ENCODE measurements at places on chromosomes 5 and 9. TPM values are rescaled to one million over a fixed set of nuclear protein-coding genes. Genes with fewer than 3 reads are reported as not detected.

GRCh38 chr5:137179203-137179602, 319.9 kb downstream of the SPOCK1 start:
- no peaks in the 10 kb centered on the region for H3K36me3 ChIP-seq
- no peak for DNase-seq
- no peaks in the 10 kb centered on the region for H3K4me1 ChIP-seq

DNA sequence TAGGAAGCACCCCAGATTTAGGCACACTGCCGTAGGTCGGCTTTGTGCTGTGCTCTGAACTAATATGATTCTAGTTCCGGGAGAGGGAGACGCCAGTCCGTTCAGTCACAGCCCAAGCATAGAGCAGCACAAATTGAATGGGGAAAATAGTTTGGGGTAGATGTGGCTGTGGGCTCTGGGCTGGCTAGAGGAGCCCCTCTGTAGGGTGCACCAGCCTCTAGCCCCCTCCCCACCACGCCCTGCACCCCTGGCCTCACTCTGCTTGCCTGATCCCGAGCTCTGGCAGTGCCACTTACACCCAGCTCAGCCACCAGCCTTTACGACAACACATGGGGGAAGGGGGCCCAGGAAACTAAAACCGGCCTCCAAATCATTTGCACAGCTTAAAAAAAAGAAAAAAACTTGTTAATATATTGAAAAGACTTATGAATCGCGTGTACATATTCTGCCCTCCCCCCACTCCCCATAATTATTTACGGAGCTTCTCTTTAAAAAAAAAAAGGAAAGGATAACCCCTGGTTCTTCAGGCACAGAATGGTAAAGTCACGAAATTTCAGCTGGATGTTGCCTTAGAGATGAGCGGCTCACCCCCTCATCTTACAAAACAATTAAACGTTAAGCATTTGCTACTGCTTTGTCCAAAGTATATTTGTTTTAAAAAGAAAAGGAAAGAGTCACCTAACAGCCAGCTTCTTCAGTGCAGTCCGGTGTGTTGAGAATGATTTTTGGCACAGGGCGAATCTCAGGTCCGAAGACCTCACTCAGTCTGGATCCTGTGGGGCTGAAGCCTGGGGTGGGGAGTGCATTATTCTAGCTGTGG, 3.5 kb downstream of the LMX1B start:
- no peak for DNase-seq
- H3K27ac ChIP-seq, result no peak overlapping the region
- peaks cover 76% of the 10 kb centered on the region for H3K27me3 ChIP-seq
- no peak overlapping the region for H3K4me3 ChIP-seq
- no peaks in the 10 kb centered on the region for H3K36me3 ChIP-seq

DNA sequence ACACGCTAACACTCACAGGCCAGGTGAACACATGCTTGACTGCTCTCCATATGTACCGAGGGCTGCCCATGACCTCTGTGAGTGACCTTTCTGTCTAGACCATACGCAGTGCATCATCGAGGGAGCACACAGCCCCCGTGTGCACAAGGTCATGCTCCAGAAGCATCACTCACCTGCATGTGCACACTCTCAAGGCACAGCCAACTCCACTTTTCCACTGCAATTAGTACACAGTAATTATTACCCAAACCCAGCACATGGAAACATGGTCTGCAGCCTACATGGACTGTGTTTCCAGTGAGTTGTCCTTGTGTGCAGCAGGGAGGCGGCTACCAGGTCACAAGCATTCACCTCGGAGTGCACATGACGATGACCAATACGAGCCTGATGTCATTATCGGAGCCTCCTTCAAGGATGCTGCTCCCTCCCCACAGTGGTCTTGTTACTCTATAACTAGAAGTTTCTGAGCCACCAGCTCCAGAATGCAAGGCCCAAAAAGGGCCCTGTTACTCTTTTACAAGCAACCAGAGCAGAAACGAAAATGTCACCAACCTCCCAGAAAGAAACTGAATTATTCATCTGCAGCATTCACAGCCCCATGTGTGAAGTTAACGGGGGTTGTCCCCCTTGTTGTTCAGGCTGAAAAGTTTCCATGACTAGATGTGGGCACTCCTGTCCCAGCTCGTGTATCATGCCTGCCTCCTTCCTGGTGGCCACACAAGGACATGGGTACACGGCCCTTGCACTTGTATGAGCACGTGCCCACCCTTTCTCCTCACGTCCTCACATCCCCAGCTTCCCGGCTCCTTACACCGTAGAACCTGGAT, 31.2 kb downstream of the SEMA4D start:
- H3K4me1 ChIP-seq, result peaks cover 100% of the 10 kb centered on the region
- H3K4me3 ChIP-seq, result peak overlapping the region; percentile 92
- H3K27ac ChIP-seq, result peak overlapping the region; percentile 96
- no peaks in the 10 kb centered on the region for H3K27me3 ChIP-seq
- H3K36me3 ChIP-seq, result peaks cover 16% of the 10 kb centered on the region

GRCh38 chr9:18338042-18338441, 135.9 kb upstream of the ADAMTSL1 start:
- no peak for DNase-seq
- no peaks in the 10 kb centered on the region for H3K27me3 ChIP-seq
- H3K4me3 ChIP-seq, result no peak overlapping the region
- no peaks in the 10 kb centered on the region for H3K36me3 ChIP-seq
- no peak overlapping the region for H3K27ac ChIP-seq
- no peaks in the 10 kb centered on the region for H3K4me1 ChIP-seq

GRCh38 chr9:80143899-80144298, 572.1 kb downstream of the TLE4 start:
- no peaks in the 10 kb centered on the region for H3K27me3 ChIP-seq
- no peak overlapping the region for H3K4me3 ChIP-seq
- H3K27ac ChIP-seq, result no peak overlapping the region
- no peaks in the 10 kb centered on the region for H3K4me1 ChIP-seq
- no peaks in the 10 kb centered on the region for H3K36me3 ChIP-seq

- no peaks in the 10 kb centered on the region for H3K36me3 ChIP-seq
- H3K4me3 ChIP-seq, result no peak overlapping the region
- peaks cover 39% of the 10 kb centered on the region for H3K27me3 ChIP-seq
- no peak for DNase-seq
- H3K27ac ChIP-seq, result no peak overlapping the region
These were observed 98.4 kb downstream of the ADRB2 start for GRCh38 chr5:148924817-148925216.

- H3K4me1 ChIP-seq, result peaks cover 35% of the 10 kb centered on the region
- H3K36me3 ChIP-seq, result peaks cover 2% of the 10 kb centered on the region
- no peak overlapping the region for H3K4me3 ChIP-seq
- no peak overlapping the region for H3K27ac ChIP-seq
These were observed 4.0 kb downstream of the PCDHGC3 start for GRCh38 chr5:141479776-141480175.

GRCh38 chr5:146425023-146425422, 22.1 kb upstream of the TCERG1 start:
- peaks cover 6% of the 10 kb centered on the region for H3K4me1 ChIP-seq
- no peak for DNase-seq
- H3K36me3 ChIP-seq, result no peaks in the 10 kb centered on the region
- H3K4me3 ChIP-seq, result no peak overlapping the region
- H3K27me3 ChIP-seq, result peaks cover 6% of the 10 kb centered on the region

DNA sequence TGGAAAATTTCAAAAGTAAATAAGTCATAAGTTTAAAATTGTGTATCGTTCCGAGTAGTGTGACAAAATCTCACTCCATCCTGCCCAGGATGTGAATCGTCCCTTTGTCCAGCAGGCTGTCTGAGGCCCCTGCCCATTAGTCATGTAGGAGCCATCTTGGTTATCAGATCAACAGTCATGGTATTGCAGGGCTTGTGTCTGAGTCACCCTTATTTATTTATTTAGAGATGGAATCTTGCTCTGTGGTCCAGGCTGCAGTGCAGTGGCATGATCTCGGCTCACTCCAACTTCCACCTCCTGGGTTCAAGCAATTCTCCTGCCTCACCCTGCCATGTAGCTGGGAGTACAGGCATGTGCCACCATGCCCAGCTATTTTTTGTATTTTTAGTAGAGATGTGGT, 30.2 kb downstream of the ITGA2 start:
- no peak for DNase-seq
- peaks cover 40% of the 10 kb centered on the region for H3K27me3 ChIP-seq
- H3K4me3 ChIP-seq, result no peak overlapping the region
- H3K27ac ChIP-seq, result no peak overlapping the region

Gene SLC6A18
- not detected for total RNA-seq

GRCh38 chr9:130453487-130453886, 8.7 kb downstream of the ASS1 start:
- DNase-seq, result no peak
- peaks cover 8% of the 10 kb centered on the region for H3K27me3 ChIP-seq
- H3K4me1 ChIP-seq, result peaks cover 5% of the 10 kb centered on the region
- no peak overlapping the region for H3K4me3 ChIP-seq

DNA sequence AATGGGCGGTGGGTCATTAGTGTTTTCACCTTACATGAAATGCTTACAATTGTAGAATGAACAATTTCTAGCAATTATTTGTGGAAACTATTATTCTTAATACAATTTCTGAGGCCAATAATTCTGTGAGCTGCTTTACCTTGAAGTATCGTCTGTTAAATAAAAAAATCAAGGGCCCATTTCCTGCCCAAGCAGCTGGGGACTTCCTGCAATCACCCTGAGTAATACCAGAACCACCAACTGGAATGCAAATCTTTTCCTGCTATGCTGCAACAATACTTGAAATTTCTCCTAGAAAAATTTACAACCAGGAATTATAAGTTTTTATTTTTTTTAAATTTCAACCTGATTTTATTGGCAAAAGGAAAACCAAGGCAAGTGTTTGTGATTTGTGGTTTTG, 52.6 kb downstream of the ADAMTS16 start:
- H3K27ac ChIP-seq, result no peak overlapping the region
- DNase-seq, result no peak
- no peaks in the 10 kb centered on the region for H3K36me3 ChIP-seq
- H3K4me1 ChIP-seq, result no peaks in the 10 kb centered on the region
- no peaks in the 10 kb centered on the region for H3K27me3 ChIP-seq
- H3K4me3 ChIP-seq, result no peak overlapping the region

DNA sequence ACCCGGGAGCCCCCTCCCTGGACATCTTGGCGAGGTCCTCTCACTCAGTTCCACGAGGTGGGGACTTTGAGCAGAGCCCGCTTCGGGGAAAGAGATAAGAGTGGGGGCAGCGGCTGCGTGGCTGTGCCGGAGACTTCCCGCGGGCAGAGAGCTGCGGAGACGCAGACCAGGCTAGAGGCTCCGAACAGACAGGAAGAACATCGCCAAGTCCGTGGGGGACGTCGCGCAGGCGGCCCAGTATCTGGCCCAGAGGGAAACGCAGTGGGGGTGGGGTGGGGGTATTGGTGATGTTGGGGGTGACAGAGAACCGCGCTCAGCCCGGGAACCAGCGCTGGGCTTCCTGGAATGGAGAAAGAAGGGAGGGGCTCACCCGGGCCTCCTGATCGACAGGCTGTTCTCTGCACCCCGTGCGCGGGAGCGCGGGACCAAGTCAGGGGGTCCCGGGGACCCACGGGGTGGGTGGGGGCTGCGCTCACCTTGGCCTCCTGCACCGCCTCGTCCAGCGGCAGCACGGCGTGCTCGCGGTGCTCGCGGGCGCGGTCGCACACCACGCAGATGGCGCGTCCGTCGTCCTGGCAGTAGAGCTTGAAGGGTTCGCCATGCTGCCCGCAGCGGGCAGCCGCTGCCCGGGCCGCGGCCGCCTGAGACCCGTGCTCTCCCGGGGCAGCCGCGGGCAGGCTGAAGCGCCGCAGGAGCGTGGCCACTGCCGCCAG, 727 bp downstream of the TRIM7 start:
- H3K36me3 ChIP-seq, result peaks cover 11% of the 10 kb centered on the region
- H3K27ac ChIP-seq, result peak overlapping the region; percentile 27
- peak overlapping the region; percentile 87 for H3K4me3 ChIP-seq

Gene TEX10
- 17.9 TPM for total RNA-seq

DNA sequence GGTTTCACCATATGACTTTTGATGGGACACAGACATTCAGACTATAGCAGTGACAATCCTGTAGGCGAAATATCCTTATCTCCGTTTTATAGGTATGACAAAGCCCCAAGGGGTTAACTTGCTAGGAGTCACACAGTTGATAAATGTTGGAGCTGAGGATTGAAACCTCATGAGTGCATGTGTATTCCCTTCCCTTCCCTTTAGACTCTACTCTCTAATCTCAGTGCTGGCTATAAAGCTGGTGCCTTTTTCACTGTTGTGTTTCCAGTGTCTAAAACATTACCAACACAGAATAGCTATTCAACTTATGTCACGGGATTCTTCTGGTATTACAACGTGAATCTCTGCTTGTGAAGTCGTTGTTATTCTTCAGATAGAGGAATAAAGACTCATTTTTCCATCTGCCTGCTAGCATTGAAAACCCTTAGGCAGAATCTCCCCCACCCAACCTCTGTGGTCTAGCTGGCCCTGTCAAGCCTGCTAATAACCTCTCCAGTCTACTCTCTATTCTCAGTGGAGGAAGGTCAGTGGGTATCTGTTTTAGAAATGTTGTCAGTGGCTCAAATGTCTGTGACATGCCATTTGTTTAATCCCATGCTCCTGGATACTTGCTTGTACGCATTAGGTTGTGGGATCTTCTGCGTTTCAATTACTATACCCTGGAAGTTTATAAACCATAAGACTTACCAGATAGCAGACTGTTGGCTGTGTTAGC, 121.2 kb downstream of the TLE4 start:
- H3K4me3 ChIP-seq, result no peak overlapping the region
- H3K4me1 ChIP-seq, result peaks cover 32% of the 10 kb centered on the region

DNA sequence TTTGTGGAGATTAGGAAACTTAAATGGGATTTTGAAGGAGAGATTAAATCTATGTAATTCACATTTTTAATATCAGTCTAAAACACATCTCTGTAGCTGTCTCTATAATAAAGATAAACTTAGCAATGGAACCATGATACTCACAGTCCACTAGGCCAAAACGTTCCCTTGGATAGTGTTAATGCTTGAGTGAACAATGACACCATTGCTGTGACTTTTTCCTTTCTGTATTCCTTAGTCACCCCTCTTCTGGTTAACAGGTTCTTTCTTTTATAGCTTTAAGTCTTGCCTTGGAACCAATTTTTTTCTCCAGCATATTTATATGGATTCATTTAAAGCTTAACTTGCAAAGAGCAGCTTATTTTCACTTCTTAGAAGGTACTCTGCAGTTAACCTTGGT, 63.3 kb downstream of the INSL6 start:
- peaks cover 24% of the 10 kb centered on the region for H3K36me3 ChIP-seq
- no peak overlapping the region for H3K27ac ChIP-seq
- H3K4me1 ChIP-seq, result no peaks in the 10 kb centered on the region
- no peak for DNase-seq

DNA sequence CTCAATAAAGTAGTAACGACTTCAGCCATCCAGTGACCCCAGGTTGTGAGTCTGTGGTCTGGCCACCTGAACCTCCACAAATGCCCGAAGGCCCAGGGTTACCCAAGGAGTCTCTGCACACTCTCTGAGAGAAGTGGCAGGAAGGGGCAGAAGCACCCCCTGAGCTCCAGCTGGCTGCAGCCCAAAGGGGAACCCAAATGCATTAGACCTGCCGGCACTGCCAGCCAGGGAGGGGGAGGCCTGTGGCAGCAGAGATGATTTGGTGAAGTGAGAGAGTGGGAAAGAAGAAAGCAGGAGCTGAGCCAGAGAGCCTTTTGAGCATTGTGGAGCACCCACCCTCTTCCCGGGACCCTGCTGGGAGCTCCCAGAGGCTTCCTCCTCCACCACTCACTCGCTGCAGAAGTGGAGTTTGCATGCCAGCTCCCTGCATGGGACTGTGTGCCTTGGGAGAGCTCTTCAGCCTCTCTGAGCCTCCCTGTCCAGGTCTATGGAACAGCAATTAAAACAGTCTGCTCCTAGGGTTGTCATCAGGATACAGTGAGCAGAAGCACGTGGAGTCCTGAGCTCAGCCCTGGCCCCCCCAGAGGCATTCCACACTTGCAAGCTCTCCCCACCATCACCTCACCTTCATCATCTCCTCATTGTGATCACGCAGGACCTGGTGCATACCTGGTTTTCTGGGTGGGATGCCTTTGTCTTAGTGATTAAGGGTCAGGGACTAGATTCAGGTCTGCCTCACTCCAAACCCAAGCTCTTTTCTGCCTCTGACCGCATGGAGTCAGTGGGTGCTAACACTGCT, 13.8 kb upstream of the ANGPTL2 start:
- no peaks in the 10 kb centered on the region for H3K4me1 ChIP-seq
- no peak for DNase-seq
- H3K27me3 ChIP-seq, result no peaks in the 10 kb centered on the region
